ENCODE measurements at places on chromosomes 16 and 17. TPM values are rescaled to one million over a fixed set of nuclear protein-coding genes. Genes with fewer than 3 reads are reported as not detected.

- H3K4me1 ChIP-seq = peaks cover 19% of the 10 kb centered on the region
- H3K4me3 ChIP-seq = peak overlapping the region; percentile 45
- no peaks in the 10 kb centered on the region for H3K36me3 ChIP-seq
- peak overlapping the region; percentile 27 for H3K27ac ChIP-seq
- H3K27me3 ChIP-seq = peaks cover 88% of the 10 kb centered on the region
- DNase-seq = peak; percentile 38
Measured at GRCh38 chr17:48577330-48577945, 712 bp downstream of the HOXB4 start.

DNA sequence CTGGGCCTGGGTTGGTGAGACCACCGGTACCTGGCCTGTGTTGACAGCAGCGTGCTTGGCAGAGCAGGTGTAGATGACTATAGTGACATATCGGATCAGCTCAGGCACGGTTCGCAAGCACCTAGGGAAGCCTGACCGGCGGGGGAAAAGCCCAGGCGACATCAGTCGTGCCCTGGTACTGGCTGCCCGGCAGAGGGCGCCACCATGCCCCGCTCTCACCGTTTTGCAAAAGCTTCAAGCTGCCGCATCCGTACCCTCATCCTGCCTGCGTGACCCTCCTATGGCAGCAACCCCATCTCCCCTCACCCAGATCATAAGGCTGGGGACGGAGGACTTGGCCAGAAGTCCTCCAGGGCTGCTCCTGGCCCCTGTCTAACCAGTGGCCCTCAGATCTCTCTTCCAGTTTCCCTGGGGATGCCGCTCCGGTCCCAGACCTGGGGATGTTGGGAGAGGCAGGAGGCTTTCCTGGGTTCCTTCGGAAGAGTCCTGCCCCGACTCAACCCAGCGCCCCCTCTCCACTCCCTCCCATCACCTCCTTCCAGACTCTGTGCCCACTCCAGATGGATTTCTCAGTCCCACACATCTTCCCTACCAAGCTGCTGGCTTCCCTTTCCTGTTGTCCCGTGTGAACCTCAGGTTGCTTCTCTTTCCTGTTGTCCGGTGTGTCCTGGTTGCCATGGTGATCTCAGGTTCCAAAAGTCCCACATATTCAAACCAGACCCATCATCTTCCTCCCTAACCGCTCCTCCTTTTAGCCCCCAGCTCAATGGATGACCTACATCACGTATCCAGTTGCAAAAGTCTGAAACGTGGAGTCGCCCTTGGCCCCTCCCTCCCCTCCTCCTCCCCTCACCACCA is 13.7 kb downstream of the ALOX12B start:
- H3K4me3 ChIP-seq = no peak overlapping the region
- H3K36me3 ChIP-seq = no peaks in the 10 kb centered on the region
- H3K27me3 ChIP-seq = peaks cover 95% of the 10 kb centered on the region
- DNase-seq = peak; percentile 38
- peaks cover 18% of the 10 kb centered on the region for H3K4me1 ChIP-seq

DNA sequence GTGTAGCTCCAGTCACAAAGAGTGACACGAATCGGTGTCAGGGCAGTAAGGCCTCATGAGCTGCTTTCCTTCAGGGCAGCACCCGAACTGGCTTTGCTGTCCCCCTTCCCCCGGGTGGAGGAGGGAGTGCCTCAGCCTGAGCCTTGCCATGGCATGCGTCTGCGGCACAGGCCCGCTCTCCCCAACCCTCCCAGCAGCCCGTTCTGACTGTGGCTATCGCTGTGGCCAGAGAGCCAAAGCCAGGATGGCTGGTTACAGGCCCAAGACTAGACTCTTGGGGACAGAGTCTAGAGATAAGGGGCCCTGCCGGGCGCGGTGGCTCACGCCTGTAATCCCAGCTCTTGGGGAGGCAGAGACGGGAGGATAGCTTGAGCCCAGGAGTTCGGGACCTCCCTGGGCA is 25.9 kb downstream of the CLUH start:
- peaks cover 52% of the 10 kb centered on the region for H3K36me3 ChIP-seq
- H3K27me3 ChIP-seq = no peaks in the 10 kb centered on the region
- no peaks in the 10 kb centered on the region for H3K4me1 ChIP-seq
- no peak for DNase-seq

DNA sequence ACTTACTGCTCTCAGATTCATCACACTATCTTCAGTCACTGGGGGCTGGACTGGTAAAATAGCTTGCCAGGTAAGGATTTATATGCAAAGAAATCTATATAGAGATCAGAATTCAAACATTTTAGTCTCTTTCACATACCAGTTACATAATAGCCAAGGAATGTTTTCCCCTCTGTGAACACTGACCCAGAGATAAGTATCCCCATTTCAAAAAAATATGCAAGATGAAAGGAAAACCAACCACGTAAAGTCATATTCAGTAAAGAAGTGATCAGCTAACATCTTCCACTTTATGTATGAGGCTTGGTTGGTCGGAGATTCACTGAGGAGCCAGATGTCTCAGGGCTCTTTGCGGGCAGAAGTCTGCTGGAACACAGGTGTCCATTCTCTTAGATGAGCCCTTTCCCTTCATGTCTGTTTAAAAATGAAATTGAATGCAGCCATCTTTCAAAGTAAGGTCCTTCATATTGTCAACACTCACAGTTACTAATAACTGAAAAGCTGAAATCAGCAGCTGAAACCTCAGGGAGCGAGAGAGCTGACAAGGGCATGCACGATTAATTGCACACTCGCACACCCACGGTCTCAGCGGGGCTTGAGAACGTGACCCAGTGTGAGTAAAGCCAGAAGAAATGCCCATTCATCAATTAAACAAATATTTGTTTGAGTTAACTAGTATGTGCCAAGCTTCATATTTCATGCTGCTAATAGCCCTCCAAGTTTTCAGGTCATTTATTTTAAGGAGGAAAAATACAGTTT is 161.2 kb downstream of the MRTFB start:
- H3K27me3 ChIP-seq = no peaks in the 10 kb centered on the region
- H3K36me3 ChIP-seq = peaks cover 9% of the 10 kb centered on the region
- DNase-seq = no peak
- no peak overlapping the region for H3K4me3 ChIP-seq
- H3K27ac ChIP-seq = no peak overlapping the region
- no peaks in the 10 kb centered on the region for H3K4me1 ChIP-seq

- DNase-seq = no peak
- H3K4me1 ChIP-seq = peaks cover 22% of the 10 kb centered on the region
- H3K27me3 ChIP-seq = peaks cover 17% of the 10 kb centered on the region
- no peaks in the 10 kb centered on the region for H3K36me3 ChIP-seq
Measured at GRCh38 chr16:56684926-56685590, 2.8 kb downstream of the MT1X start.

GRCh38 chr16:77790009-77790372 is 1.6 kb downstream of the VAT1L start:
- H3K27ac ChIP-seq = no peak overlapping the region
- no peak for DNase-seq
- peaks cover 41% of the 10 kb centered on the region for H3K27me3 ChIP-seq
- H3K4me1 ChIP-seq = no peaks in the 10 kb centered on the region
- H3K36me3 ChIP-seq = no peaks in the 10 kb centered on the region

GRCh38 chr16:73426433-73427160 is 378.7 kb upstream of the ZFHX3 start:
- H3K36me3 ChIP-seq = no peaks in the 10 kb centered on the region
- H3K27ac ChIP-seq = no peak overlapping the region

DNA sequence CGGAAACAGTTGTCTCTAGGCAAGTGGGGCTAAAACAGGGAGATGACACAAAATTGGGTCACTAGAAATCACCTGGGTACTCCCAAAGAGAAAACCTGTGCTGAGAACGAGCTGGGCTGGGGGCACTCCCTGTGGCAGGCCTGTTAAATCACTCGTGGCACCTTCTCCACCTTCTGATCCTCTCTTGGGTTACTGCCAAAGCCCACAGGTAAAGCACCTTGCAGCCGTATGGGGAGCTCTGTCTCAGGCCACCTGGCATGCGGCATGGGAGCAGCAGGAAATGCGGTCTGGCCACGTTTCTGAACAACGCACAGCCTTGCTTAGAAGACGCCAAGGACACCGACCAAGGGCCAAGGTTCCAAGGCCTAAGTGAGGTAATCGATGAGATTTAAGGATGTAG is 21.5 kb upstream of the ICAM2 start:
- no peaks in the 10 kb centered on the region for H3K4me1 ChIP-seq
- no peak for DNase-seq
- H3K27ac ChIP-seq = no peak overlapping the region
- H3K36me3 ChIP-seq = peaks cover 44% of the 10 kb centered on the region
- no peak overlapping the region for H3K4me3 ChIP-seq

Gene SEPTIN12
- total RNA-seq = not detected

DNA sequence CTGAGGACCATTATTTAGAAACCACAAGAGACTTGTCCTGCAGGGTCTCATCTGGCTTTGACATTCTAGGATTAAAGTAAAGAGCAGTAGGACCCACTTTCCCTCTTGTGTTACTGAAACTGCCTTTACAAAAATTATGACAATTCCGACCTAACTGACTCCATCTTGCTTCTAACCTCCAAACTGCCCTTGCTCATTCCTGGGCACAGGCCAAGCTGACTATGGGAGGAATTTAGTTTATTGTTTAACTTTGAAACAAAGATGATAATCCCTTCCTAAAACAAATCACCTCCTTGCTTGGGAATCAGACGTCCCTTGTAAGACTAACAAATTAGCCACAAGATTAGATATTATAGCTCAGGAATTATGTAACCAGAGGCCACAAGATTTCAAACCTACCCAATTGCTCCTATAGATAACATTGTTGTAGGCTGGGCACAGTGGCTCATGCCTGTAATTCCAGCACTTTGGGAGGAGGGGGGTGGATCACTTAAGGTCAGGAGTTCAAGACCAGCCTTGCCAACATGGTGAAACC is 87.0 kb upstream of the FBXO47 start:
- H3K4me3 ChIP-seq = no peak overlapping the region
- peaks cover 6% of the 10 kb centered on the region for H3K27me3 ChIP-seq
- no peak for DNase-seq
- no peaks in the 10 kb centered on the region for H3K36me3 ChIP-seq
- no peak overlapping the region for H3K27ac ChIP-seq

- H3K4me3 ChIP-seq = no peak overlapping the region
- H3K27ac ChIP-seq = no peak overlapping the region
- no peaks in the 10 kb centered on the region for H3K36me3 ChIP-seq
- no peaks in the 10 kb centered on the region for H3K27me3 ChIP-seq
- no peak for DNase-seq
- no peaks in the 10 kb centered on the region for H3K4me1 ChIP-seq
Measured at GRCh38 chr17:13385481-13385911, 216.2 kb downstream of the HS3ST3A1 start.

Gene RPRML
- not detected for total RNA-seq

Gene HEATR9
- 0.05 TPM for total RNA-seq

DNA sequence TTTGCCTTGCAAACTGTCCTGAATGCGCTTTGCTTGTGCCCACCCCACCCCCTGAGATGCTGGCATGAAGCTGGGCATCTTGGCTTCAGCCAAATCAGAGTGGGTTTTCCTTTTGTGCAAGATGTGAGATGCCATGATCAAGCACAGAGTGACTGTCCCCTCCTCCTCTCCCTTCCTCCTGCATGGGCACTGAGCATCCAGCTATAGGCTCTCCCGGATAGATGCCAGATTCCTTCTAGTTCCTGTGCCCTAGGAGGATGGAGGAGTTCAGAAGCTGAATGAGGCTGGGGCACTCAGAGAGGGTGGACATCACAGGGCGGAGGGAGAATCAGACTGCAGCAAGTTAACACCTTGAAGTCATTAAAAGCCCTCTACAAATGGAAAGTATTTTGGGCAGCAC is 384.1 kb upstream of the CCL2 start:
- no peak overlapping the region for H3K4me3 ChIP-seq
- no peak overlapping the region for H3K27ac ChIP-seq
- H3K36me3 ChIP-seq = no peaks in the 10 kb centered on the region
- no peaks in the 10 kb centered on the region for H3K4me1 ChIP-seq
- no peak for DNase-seq

Gene TBC1D3E
- total RNA-seq = not detected

DNA sequence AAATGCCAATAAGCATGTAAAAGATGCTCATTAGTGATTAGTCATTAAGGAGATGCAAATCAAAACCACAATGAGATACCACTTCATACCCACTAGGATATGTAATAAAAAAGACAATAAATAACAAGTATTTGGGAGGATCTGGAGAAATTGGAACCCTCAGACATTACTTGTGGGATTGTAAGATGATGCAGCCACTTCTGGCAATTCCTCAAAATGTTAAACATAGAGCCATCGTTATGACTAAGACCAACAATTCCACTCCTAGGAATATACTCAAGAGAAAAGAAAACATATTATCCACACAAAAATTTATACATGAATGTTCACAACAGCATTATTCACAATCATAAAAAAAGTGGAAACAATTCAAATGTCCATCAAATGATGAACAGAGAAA is 336.2 kb upstream of the PMFBP1 start:
- H3K4me1 ChIP-seq = no peaks in the 10 kb centered on the region
- H3K27ac ChIP-seq = no peak overlapping the region
- H3K36me3 ChIP-seq = no peaks in the 10 kb centered on the region
- H3K4me3 ChIP-seq = no peak overlapping the region
- no peaks in the 10 kb centered on the region for H3K27me3 ChIP-seq

GRCh38 chr17:82648742-82649331 is 593 bp upstream of the WDR45B start:
- peak overlapping the region; percentile 69 for H3K27ac ChIP-seq
- peak overlapping the region; percentile 24 for H3K4me3 ChIP-seq
- H3K27me3 ChIP-seq = peaks cover 4% of the 10 kb centered on the region
- peaks cover 11% of the 10 kb centered on the region for H3K4me1 ChIP-seq
- H3K36me3 ChIP-seq = peaks cover 8% of the 10 kb centered on the region
- DNase-seq = no peak

GRCh38 chr16:23152386-23153178 is 3.3 kb upstream of the USP31 start:
- peaks cover 4% of the 10 kb centered on the region for H3K4me1 ChIP-seq
- no peak overlapping the region for H3K27ac ChIP-seq
- no peaks in the 10 kb centered on the region for H3K36me3 ChIP-seq
- DNase-seq = no peak

DNA sequence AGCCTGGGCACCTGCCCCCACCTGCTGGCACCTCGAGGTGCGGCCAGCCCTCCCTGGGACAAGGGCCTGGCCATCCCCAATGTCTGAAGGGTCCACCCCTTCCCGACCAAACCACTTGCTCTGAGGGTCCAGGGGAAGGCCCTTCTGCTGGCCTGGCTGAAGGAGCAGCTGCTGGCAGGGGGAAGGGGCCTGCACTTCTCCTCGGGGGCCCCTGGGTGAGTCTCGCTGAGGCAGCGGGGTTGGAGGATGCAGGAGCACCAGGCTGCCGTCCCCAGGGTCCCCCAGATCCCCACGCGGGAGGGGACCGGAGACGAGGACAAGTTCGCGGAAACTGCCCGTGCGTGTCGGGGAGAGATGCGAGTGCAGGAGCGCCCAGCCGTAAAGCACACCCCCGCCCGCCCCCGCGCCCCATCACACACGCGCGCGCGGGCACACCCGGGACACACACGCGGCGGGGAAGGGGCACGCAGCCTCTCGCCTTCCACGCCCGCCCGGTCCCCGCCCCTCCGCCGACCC is 725 bp upstream of the CACNA1H start:
- DNase-seq = no peak
- no peaks in the 10 kb centered on the region for H3K4me1 ChIP-seq
- H3K36me3 ChIP-seq = no peaks in the 10 kb centered on the region
- peaks cover 64% of the 10 kb centered on the region for H3K27me3 ChIP-seq

- no peaks in the 10 kb centered on the region for H3K27me3 ChIP-seq
- H3K27ac ChIP-seq = no peak overlapping the region
- no peaks in the 10 kb centered on the region for H3K36me3 ChIP-seq
Measured at GRCh38 chr16:86618431-86619238, 40.3 kb downstream of the FOXL1 start.

Data from thymus (tissue), 14 donors.